ENCODE measurements at places on chromosomes 2 and 18. TPM values are rescaled to one million over a fixed set of nuclear protein-coding genes. Genes with fewer than 3 reads are reported as not detected.

Gene SERPINB13
- not detected for total RNA-seq

Gene NT5DC4
- total RNA-seq: not detected

GRCh38 chr2:85791704-85792565, 38.1 kb downstream of the ATOH8 start:
- no peak for DNase-seq

GRCh38 chr18:37663446-37663845, 97.8 kb upstream of the CELF4 start:
- DNase-seq: no peak

DNA sequence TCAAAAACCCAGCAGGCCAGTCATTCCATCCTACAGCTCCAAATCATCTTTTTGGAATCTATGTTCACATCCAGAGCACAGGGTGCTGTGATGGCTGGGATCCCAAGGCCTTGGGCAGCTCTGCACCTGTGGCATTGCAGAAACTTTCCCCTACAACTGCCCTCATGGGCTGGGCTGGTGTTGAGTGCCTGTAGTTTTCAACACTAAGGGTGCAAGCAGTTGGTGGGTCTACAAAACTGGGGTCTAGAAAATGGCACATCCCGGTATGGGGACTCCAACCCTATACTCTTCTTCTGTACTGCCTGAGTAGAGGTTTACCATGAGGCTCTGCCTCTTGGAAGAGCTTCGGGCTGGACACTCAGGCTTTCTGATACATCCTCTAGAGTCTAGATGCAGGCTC, 95.2 kb upstream of the TEKT4 start:
- DNase-seq: no peak

Gene SLC16A14
- total RNA-seq: 2.3 TPM

GRCh38 chr2:18474700-18475099, 85.8 kb downstream of the RDH14 start:
- DNase-seq: no peak

DNA sequence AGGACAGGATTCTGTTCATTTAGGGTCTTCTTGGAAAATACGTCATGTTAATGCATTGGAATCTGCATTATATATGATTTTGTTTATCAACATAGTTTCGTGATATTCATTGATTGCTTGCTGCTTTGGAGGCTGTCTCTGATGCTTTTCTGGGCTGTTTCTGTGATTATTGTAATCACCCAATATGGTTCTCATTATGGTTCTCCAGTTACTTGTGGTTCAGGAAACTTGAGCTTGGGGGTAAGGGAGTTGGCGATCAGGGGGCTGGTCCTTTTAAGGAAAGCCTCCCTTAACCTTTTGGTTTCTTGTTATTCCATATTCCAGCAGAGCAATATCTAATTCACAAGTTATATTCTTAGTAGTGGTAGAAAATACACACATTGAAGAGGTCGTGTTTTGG, 17.4 kb upstream of the STON1 start:
- DNase-seq: no peak
